ENCODE measurements at places on chromosomes 4 and X.

DNA sequence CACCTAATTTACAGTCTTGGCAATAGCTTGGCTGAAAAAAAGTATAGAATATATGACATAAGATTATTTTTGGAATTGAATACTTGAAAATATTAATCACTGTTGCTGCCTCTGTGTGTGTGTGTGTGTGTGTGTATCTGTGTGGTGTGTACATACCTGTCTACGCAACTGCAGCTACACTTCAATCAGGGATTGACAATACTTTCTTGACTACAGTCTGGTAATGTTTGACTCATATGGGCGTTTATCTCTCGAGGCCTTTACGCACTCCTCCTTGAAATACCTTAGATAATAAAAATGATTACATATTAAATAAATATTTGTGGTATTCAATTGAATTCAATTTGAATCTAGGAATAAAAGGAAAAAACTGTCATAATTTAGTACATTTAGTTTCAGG, 565.2 kb downstream of the PCDH18 start:
- DNase-seq, result no peak

DNA sequence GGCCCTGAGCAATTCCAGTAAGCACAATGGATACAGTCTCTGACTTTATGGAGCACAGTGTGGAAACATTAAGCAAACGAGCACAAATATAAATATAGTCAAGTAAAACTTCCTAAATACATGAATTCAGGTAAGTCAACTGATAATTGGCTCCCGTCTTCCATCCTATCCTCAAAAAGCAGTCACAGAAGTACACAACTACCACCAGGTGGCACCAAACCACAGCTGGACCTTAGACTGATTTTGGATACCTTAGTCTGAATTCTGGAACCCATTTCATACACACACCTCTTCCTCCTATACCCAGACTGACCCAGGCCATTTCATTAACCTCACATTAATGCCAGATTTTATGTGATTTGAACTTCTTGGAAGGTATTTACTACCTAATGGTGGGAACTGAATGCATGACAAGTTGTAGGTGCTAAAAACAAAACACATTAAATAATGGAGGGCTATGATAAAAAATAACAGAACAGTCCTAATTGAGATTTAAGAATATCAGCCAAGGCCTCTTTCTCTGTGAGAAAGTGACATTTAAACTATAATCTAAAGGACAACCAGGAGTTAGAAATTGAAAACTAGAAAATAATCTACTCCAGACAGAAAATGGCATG, 77.5 kb downstream of the ELF2 start:
- DNase-seq, result peak; percentile 46

GRCh38 chrX:68112321-68112720, 321.0 kb downstream of the OPHN1 start:
- no peak for DNase-seq

DNA sequence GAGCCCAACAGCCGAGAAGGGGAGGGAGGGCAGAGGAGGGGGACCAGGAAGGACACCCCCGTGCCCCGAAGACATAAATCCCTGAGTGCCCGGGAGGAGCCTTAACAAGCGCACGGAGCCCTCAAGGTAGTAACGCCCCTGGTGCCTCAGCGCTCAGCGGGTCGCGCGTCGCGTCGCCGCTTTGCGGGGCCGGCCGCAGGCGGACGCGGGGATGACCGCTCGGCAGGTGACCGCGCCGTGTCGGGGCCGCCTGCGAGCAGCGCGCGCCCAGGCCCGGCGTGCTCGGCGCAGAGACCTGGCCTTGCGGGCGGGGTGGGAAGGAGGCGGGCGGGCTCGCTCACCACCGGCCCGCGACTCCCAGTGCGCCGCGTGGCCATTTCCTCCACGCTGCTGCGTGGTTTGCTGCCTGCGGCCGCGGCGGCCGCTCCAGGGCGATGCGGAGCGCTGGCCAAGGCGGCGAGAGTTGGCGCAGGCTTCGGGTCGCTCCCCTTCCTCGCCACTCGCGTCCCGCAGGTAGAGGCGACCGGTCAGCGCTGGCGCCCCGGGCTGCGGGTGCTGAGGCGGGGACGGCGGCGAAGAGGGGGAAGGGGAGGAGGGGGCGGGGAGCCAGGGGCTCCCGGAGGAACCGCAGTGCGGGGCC, 632 bp downstream of the CCSER1 start:
- DNase-seq, result no peak

- no peak for DNase-seq
Observed at GRCh38 chrX:129659141-129659540, 4.4 kb upstream of the APLN start.

DNA sequence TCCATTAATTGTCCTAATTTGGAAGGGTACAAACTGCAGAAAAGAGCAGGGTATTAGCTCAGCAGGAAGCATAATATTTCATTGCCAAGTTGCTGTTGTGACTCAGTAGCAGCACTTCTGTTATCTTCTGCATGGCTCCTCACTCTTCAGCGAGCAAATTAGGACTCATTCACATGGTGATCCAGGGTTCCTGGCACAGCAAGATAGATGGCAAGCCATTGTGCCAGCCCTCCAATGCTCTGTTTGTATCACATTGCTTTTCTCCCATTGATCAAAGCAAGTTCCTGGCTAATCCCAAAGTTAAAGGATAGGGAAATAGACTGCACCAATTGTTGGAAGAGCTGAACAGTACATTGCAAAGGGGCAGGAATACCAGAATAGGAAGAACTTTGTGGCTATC, 382.5 kb upstream of the ATOH1 start:
- DNase-seq, result no peak

DNA sequence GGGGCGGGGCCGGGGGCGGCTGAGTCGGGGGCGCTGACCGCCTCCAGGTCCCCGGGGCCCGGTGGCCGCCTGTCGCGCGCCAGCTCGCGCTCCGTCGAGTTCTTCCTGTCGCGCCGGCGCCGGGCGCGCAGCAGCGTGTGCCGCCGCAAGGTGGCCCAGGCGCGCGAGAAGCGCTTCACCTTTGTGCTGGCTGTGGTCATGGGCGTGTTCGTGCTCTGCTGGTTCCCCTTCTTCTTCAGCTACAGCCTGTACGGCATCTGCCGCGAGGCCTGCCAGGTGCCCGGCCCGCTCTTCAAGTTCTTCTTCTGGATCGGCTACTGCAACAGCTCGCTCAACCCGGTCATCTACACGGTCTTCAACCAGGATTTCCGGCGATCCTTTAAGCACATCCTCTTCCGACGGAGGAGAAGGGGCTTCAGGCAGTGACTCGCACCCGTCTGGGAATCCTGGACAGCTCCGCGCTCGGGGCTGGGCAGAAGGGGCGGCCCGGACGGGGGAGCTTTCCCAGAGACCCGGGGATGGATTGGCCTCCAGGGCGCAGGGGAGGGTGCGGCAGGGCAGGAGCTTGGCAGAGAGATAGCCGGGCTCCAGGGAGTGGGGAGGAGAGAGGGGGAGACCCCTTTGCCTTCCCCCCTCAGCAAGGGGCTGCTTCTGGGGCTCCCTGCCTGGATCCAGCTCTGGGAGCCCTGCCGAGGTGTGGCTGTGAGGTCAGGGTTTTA, 1.5 kb downstream of the ADRA2C start:
- DNase-seq, result no peak

Data from NCI-H1694 (cell line).